Activated T-cell treated with anti-CD3 and anti-CD28 coated beads for 4 hours (primary cell): ENCODE measurements at places on chromosomes 1 and 21.
A peak's percentile ranks its signal among the peaks of the same experiment; 100 is the strongest.

GRCh38 chr1:32753532-32754316 is 51.2 kb upstream of the SYNC start:
- DNase-seq = peak; percentile 45

- DNase-seq = no peak
These were observed 1044.4 kb downstream of the PLA2G4A start for GRCh38 chr1:187873126-187873525.

GRCh38 chr1:245862812-245863540 is 644.1 kb downstream of the SMYD3 start:
- no peak for DNase-seq

GRCh38 chr21:36888466-36888865 is 78.0 kb downstream of the HLCS start:
- DNase-seq = no peak

- DNase-seq = no peak
These were observed 7.1 kb upstream of the IKBKE start for GRCh38 chr1:206463137-206463536.

- no peak for DNase-seq
These were observed 40.0 kb downstream of the ZNF678 start for GRCh38 chr1:227603327-227603726.

- no peak for DNase-seq
These were observed 54.9 kb upstream of the BACE2 start for GRCh38 chr21:41112740-41113692.

- DNase-seq = no peak
These were observed 93.0 kb downstream of the SIM2 start for GRCh38 chr21:36791695-36792470.

DNA sequence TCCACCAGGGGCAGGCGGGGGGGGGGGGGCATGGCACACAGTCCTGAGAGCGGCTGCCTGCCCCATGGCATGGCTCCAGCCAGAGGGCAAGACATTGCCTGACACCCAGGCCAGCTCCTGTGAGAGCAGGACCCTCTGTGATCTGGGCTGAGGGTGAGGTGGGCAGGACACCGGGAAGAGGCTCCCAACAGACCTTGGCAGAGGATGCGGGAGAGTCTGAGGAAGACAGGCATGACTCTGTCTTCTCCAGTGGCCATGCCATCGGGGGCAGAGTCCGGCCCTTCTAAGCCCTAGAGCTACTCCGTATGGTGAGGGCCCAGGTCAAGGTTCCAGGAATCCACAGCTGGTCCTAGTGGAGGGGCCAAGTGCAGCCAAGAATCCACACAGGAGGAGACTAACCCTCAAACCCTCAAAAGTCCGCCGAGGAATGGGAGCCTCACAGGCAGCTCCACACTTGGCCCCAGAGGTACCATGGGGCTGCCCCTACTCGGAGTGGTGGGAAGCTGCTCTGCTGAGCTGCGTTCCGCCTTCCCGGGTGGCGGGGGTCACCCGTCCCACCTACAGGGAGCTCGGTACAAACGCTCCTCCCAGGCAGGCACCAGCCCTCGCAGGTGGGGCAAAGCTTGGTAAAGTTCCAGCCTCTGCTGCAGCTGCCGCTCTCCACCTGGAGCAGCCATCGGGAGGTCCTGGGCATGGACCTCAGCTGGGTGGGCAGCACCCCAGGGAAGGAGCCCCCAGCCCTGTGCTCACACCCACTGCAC is 6.5 kb downstream of the ACTRT2 start:
- DNase-seq = no peak

- DNase-seq = no peak
These were observed 53.9 kb downstream of the DMRTB1 start for GRCh38 chr1:53512807-53513755.

DNA sequence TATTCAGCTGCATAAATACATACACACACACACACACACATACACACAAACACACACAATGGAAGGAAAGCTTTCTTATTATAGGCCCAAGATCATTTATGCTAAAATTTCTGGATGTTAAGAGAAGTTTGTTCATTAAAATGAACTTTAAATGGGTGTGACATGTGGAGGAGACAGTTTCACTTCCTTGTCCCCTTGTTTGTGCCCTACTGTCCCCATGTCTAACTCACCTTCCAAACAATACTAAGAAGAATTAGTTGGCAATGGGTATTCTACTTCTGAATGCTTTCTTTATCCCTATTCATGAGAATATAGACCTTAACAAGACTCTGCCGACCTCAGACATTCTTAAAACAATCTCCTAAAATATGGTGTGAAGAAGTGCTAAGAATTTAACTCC is 63.5 kb upstream of the NRIP1 start:
- DNase-seq = no peak

DNA sequence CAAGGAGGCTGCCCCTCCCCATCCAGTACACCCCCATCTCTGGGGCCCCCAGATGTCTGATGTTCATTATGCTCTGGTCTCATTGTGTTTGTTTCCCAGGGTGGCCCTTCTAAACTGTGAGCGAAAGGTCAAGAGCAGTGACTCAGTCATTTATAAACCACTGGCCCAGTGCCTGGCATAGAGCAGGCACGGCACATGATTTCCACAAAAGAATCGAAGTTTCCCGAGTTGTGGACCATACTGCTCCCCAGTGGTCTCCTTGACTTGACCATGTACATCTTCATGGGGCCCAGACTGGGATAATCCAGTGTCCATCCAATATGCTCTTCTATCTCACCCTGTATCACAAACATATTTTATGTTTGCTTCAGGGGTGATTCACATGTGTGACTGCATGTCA is 153.3 kb downstream of the NR5A2 start:
- no peak for DNase-seq

DNA sequence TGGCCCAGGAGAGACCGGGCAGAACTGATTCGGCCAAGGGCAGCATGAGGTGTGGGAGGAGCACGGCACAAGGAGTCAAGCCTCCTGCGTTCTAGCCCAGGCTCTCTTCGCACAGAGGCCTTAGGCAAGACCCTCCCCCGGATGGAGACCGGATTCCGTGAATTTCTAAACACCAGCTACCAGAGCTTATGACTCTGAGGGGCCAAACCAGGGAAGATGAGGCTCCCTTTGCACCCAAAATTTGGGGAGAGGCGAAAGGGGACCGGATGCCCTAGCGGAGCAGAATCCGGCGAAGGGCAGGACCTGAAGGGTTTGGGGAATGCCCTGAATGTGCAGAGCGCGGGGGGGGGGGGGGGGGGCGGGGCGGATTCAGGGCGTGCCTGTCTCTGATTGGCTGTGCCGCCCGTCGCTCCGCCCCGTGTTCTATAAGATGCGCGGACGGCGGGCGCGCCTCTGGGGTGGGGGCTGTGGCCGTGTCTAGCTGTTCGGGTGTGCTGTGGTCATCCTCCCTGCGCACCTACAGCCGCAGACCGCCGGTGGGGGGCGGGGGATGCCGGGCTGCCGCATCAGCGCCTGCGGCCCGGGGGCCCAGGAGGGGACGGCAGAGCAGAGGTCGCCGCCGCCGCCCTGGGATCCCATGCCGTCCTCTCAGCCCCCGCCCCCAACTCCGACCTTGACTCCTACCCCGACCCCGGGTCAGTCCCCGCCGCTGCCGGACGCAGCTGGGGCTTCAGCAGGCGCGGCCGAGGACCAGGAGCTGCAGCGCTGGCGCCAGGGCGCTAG is at the start of gene TRNP1:
Gene TRNP1 (plus strand): TSS at position 456 of the 783 bp plus-strand sequence. CDS start 95 bp downstream, at position 551.
- peak; percentile 56 for DNase-seq

- no peak for DNase-seq
These were observed 16.0 kb upstream of the TEKT2 start for GRCh38 chr1:36067871-36068270.

DNA sequence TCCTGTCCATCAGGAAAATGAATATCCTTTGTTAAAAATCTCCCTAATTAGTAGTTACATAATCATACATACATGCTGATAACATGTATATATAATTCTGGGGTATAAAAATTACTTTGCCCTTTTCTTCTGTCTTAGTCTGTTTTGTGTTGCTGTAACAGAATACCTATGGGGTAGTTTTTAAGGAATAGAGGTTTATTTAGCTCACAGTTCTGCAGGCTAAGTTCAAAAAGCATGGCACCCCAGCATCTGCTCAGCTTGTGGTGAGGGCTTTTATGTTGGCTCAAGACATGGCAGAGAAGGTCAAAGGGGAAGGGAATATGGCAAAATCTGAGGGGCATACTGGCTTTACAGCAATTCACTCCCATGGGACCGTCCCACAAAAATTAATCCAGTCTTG is 16.3 kb upstream of the RPS6KC1 start:
- no peak for DNase-seq

- DNase-seq = no peak
These were observed 9.3 kb downstream of the EEIG2 start for GRCh38 chr1:108569097-108569728.

DNA sequence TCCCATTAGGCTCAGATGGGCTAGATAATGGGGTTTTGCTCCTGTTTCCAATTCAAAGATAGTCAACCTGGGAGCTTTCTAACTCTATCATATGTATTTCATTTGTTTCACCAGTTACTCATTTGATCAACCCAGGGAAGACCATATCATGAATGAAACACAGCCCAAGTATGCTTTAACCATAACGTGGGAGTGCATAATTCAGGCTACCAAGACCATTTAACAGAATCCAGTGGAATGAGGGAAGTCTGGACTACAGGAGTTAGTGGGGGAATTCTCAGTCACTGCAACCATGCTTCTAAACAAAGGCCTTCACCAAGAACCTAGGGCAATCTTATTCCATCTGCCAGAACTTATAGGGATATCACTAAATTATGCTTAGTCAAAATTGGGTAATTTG is 15.0 kb upstream of the SLC16A1 start:
- no peak for DNase-seq
